HT-29 (cell line): ENCODE measurements at places on chromosomes 3 and 15.

- no peak for DNase-seq
Measured at GRCh38 chr3:65701516-65701915, 337.2 kb downstream of the MAGI1 start.

GRCh38 chr3:137972396-137972795 is 37.6 kb upstream of the CLDN18 start:
- DNase-seq = no peak

DNA sequence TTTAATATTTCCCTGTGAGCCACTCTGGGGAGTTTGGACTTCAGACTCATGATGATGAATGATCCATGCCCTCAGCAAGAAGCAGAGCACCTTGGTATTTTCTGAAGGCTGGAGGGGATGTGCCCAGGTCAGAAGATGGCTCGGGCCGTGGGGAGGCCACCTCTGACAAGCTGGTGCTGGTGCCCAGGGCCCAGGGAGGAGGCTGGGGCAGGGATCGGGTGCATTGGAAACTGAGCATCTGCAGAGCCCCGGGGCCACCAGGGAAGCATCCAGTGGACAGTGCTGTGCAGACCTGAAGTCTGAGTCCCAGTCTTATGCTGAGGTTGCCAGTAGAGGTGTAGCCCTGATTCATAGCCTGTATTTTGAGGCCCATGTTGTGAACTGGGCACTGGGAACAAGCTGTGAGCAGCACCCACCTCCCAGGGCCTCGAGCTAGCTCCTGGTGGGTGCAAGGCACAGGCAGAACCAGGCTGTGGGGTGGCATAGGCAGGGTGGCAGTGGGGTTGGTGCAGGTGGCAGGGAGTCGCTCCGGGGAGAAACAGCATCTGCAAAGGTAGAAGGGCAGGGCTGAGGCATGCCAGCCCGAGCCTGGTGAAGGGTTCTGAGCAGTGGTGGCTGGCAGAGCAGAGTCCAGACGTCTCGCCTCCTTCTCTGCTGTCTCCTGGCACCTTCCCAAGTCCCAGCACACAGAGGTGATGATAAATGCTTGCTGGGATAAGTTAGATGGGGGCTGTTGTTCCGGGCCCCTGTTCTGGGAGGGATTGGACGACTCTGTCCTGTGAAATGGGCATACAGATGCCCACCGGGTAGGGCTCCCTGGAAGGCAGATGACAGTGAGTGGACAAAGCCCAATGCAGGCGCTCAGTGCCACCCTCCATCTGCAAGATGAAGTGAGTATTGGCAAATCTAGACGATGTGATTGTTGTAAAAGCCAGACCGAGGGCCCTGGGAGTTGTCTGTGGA is 10.6 kb downstream of the DNAJB8 start:
- peak; percentile 21 for DNase-seq

DNA sequence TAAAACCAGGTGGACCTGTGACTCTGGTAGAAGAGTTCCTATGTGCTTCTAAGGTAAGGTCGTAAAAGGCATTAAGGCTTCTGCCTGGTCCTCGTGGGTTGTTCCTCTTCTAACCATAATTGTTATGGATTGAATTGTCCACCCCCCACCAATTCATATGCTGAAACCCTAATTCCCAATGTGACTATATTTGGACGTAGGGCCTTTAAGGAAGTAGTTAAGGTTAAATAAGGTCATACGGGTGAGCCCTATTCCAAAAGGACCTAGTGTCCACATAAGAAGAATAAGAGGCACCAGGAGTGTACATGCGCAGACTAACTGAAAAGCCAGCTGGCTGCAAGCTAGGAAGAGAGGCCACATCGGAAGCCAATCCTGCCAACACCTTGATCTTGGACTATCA is 1.9 kb downstream of the ADPGK start:
- DNase-seq = no peak

GRCh38 chr3:97658668-97659285 is 105.8 kb upstream of the ARL6 start:
- peak; percentile 65 for DNase-seq

- DNase-seq = no peak
Measured at GRCh38 chr3:116165641-116166040, 279.6 kb downstream of the LSAMP start.

GRCh38 chr3:123105201-123106189 is 38.7 kb downstream of the PDIA5 start:
- DNase-seq = no peak

GRCh38 chr3:79490165-79491028 is 277.4 kb downstream of the ROBO1 start:
- no peak for DNase-seq

- no peak for DNase-seq
Measured at GRCh38 chr15:74780523-74781430, 1.1 kb upstream of the CSK start.

- no peak for DNase-seq
Measured at GRCh38 chr3:71926616-71927015, 141.7 kb upstream of the PROK2 start.

- no peak for DNase-seq
Measured at GRCh38 chr3:53707222-53707621, 139.0 kb downstream of the CHDH start.

GRCh38 chr15:25863111-25863967 is at the start of gene ATP10A:
TSS of gene ATP10A (minus strand) at chr15:25863327. CDS start at chr15:25863096, 231 bp downstream.
- no peak for DNase-seq

- DNase-seq = no peak
Measured at GRCh38 chr3:191008074-191008473, 145.6 kb upstream of the GMNC start.

DNA sequence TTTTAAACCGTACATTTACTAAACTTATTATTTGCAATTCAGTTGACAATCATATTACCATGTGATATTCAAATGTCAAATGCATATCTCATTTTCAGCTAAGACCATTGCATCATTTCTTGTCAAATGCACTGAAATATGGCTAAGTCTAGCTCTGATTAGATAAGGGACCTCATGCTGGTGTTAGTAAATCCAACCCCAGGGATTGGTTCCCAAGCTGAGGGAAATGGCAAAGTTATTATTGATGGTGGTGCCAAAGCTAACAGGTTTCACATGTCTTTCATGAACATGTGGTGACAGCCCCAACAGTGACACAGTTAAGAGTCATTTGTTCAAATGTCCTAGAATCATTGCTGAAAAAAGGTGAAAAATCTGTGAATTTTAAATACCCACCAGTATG is 641.1 kb downstream of the MECOM start:
- no peak for DNase-seq

DNA sequence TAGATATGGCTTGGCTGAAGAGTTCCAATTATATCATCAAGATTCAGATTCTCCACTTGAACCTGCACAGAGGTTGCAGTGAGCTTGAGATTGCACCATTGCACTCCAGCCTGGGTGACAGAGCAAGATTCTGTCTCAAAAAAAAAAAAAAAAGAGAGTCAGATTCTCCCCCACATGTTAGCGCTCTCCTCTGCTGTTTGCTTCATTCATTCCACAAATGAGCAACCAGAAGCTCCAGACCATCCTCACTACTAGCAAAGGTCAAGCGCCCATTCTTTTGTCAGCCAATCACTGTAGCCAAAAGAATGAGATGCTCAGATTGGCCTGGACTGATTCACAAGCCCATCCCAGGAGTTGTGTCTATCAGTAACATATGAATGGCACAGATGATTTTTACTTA is 28.4 kb upstream of the TCF12 start:
- no peak for DNase-seq

DNA sequence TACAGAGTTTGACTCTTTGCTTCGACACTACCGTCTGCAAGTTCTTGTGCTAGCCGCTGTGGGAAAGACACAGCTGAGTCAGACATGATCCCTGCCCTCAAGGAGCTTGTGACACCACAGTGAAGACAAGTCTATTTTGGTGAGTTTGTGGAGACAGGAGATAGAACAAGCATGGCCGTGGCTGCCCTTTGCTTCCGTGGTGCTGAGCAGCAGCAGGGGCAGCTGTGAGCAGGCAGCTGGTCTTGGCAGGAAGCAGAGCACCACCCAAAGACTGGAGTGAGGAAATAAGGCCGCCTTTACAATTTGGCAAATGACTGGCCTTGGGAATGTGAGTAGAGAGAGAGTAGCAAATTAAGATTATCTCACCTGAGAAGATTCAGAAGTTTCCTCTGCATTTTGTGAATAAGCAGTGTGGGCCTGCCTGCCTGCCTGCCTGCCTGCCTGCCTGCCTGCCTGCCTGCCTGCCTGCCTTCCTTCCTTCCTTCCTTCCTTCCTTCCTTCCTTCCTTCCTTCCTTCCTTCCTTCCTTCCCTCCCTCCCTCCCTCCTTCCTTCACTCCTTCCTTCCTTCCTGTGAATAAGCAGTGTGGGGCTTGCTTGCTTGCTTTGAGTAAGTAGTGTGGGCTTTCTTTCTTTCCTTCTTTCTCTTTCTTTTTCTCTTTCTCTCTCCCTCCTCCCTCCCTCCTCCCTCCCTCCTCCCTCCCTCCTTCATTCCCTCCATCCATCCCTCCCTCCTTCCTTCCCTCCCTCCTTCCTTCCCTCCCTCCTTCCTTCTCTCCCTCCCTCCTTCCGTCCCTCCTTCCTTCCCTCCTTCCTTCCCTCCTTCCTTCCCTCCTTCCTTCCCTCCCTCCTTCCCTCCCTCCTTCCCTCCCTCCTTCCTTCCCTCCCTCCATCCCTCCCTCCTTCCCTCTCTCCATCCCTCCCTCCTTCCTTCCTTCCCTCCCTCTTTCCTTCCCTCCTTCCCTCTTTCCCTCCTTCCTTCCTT is 1.6 kb upstream of the GCNT3 start:
- DNase-seq = peak; percentile 53

GRCh38 chr3:54042259-54042823 is 80.0 kb upstream of the CACNA2D3 start:
- DNase-seq = no peak

DNA sequence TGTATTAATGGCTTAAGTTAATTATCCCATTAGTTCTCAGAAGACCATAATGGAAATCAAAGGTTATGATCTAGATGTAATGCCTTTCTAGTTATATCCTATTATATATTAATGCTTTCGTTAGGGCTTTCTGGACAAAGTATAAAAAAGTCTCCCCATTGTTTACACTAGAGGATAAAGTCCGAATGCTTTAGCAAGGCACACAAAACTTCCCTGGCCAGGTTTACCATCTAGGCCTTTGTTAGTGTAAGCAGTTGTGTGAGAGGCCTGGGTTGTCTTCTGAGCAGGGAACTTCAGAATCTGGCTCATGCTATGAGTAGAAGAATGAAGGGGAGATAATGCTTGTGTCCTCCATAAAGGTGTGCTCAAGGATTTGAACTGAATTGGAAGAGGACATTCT is 106.3 kb upstream of the MEIS2 start:
- peak; percentile 15 for DNase-seq

GRCh38 chr3:31550452-31551251 is 17.9 kb downstream of the STT3B start:
- peak; percentile 35 for DNase-seq

DNA sequence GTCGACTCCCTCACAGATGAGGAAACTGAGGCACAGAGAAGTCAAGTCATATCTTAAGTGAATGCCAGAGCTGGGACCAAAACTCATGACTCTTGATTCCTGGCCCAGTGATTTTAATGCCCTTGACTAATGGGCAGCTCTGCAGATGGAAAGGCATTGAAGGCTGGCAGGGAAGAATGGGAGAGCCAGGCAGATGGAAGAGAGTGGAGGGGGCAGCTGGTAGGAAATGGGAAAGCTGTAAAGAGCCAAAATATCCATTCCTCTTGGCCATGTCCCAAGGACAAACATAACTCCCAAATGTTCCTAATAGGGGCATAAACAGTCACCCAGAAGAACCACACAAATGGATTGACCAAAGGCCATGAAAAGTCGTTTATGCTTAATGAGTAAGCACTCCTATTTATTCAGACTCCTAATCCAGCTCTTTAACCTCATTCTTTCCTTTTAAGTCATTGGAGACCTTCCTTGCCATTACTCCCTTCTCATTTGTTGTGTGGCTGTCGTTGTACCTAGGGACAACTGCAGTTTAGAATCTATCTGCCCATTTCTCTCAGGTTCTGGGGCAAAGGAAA is 330.5 kb upstream of the ROPN1 start:
- DNase-seq = no peak

DNA sequence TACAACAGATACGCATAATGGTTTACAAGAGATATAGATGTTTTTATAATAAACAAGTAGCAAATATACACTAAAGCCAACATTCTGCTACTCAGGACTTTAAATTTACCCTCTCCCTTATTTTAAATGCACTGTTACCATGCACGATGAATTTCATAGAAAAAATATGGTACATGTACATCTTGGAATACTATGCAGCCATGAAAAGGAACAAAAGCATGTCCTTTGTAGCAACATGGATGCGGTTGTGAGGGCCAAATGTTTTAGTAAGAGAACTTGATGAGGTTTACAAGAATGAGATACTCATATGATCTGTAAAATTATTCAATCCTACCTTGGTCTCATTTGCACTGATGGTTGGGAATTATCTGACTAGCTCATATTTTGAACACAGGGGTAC is 769.3 kb downstream of the VGLL3 start:
- DNase-seq = no peak

DNA sequence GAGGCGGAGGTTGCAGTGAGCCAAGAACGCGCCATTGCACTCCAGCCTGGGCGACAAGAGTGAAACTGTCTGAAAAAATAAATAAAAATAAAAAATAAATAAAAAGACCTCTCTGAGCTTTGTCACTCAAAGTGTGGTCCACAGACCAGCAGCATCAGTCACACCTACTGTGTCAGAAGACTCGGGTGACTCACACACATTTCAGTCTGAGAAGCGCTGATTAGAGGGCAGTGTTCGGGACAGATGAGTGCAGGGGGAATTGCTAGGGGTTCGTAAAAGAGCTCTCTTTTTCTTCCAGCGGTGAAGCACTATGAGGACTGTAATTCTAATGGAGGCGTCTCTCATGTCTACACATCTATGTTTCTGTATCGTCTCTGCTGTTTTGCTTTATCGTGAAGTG is 5.7 kb downstream of the PODXL2 start:
- no peak for DNase-seq

- no peak for DNase-seq
Measured at GRCh38 chr15:74391582-74392450, 24.4 kb upstream of the CYP11A1 start.

DNA sequence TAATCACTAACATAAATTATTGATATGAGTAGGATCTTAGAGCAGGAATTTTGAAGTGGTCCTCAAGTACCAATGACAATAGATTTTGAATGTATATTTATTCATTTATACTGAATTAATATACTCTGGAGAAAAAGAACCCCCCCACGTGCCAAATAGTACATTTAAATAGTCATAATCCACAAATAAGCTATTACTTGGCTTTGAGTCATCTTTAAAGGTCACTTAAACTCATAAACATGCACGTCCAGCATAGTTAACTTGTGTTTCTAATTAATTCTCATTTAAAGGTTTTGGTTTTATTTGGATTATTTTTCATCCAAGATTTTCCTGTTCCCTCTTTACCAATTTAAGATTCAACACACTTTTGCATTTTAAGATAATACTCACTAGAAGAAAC is 35.1 kb downstream of the FGF7 start:
- DNase-seq = no peak

GRCh38 chr15:65833501-65834205 is 35.6 kb upstream of the RAB11A start:
- DNase-seq = peak; percentile 43

DNA sequence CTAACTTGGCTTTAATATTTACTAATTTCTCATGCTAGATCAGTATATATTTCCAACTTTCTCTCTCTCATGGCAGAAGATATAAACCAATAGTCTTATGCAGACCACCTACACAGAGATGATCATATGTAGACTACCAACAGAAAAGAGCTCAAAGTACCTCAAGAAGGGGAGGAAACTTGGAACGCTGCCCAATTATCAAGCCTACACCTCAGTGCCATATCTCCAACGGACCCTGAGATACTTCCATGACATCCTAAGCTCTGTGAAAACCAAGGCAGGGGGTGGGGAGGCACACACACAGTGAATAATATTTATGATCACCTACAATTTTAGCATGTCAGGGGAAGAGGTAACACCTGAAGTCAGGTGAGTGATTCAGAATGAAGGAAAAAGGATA is 100.6 kb downstream of the STAG1 start:
- no peak for DNase-seq
